ENCODE measurements at places on chromosomes 7 and 10.

DNA sequence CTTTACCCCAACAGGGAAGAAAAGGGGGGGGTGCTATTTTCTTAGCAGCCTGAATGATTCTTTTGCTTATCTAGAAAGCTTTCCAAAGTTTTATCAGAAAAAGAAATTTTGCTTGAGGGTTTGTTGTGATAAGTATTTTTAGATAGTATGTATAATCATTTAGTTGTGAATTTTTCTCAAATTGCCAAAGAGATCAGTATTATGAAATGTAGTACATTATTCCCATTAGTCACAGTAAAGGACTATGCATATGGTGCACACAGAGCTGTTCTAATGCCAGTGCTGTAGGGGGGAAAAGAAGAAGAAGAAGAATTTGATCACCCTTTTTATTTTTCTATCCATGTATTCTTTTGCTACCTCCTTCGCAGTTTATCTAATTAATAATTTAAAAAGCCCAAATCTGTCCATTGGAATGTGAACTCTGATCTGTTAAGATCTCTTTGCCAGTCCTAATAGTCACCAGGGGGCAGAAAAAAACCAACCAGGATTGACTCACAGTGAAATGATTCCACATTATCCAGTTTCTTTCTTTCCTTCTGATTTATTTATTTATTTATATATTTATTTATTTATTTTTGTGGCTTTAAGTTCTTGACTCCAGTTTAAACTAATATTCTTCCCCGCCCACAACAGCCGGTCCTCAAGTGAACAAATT lies 4.7 kb downstream of the RBM20 start:
- no peak for DNase-seq

DNA sequence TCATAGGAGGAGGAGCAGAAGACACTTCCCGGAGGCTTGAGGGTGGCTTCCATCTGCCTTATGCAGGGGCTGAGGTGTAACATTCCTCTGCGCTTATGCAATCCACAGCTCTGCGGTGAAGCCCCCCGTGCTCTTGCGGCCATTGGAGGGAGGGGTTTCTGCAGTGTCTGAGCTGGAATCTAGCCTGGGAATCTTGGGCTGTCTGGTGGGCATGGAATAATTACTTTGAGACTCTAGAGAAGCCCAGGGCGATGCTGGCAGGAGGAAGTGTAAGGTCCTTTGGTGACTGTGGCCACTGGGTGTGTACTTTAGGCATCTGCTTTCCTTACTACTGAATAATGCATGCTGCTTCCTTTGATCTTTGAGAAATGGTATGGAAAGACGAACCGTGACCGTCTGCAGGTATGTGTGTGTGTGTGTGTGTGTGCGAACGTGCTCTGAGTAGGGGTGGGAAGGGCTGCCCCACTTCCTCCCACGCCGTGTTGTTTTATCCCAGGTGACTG lies 181.0 kb downstream of the PRPF18 start:
- DNase-seq, result peak; percentile 69

GRCh38 chr10:113118882-113119281 lies 168.8 kb downstream of the TCF7L2 start:
- no peak for DNase-seq

- no peak for DNase-seq
Observed at GRCh38 chr7:92834507-92835260, 1.7 kb downstream of the CDK6 start.

DNA sequence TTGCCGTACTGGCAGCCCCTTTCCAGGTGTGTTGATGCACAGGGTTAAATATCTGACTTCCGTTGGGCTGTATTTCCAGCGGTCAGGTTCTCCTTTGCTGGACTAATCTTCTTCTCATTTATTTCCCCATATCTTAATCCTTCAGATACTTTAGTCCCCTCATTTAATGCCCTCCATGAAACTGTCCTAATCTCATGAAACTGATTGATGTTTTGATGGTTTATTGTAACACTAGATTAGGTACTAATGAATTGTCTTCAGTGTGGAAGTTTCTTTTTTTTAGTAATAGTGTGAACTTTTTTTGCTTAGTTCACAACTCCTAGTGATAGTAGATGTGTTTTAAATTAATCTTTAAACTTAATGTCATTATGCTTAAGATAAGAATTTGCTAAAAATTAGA lies 6.3 kb downstream of the CUL1 start:
- no peak for DNase-seq

- no peak for DNase-seq
Observed at GRCh38 chr10:25441270-25441669, 266.5 kb downstream of the GPR158 start.

GRCh38 chr7:93910076-93910994 lies 4.0 kb downstream of the GNGT1 start:
- DNase-seq, result peak; percentile 76

DNA sequence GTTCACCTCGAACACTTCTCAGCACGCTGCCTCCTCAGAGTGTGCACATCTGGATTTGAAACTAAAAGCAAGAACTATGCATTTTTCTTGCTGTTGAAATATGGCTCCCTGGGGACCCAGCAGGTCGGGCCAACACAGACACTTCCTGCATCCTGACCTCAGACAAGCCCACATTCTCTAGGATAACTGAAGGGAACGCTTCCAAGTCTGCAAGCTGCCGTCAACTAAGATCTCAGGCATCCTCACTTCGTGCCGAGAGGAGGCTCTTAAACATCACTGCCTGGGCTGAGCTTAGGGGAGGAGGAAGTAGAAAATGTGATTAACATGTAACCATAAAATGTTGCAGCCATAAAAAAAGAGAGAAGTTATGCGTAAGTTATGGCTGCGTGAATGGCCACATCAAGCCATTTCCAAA lies 65.5 kb downstream of the PYROXD2 start:
- peak; percentile 100 for DNase-seq

- DNase-seq, result no peak
Observed at GRCh38 chr7:149199234-149199995, 4.1 kb downstream of the ZNF282 start.

- peak; percentile 10 for DNase-seq
Observed at GRCh38 chr10:62861507-62861906, 45.3 kb upstream of the EGR2 start.

GRCh38 chr10:121648059-121648458 lies 49.8 kb upstream of the FGFR2 start:
- DNase-seq, result no peak

DNA sequence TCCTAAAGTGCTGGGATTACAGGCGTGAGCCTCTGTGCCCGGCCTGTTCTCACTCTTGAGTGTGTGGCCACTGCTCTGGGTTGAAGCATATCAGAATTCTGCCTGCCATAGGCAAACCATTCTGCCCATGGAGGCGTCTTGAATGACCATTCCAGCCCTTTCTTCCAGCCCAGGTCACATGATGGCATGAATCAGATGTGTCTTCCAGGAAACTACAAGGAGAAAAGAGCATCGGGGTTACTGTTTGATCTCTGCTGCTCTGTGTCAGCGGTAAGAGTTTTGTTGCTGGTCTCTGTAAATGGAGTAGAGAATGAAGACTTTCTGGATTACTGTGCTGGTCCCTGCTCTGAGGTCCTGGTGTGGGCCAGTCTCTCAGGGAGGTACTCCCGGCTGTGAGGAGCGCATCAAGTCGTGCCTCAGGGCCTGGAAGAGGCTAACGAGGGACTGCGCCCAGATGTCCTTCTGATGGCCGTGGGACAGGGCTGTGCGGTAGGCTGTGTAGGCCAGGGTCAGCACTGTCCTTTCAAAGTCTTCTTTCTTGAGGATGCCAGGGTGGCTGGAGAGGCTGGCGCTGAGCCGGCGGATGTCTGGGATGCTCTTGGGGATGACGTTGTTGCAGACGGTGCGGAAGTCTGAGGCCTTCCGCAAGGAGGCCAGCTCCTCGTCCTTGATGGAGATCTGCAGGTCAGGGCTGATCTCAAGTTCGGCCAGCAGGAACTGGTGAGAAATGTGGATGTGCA lies 5.8 kb upstream of the SLC13A4 start:
- no peak for DNase-seq

GRCh38 chr7:25388681-25389080 lies 160.4 kb upstream of the NPVF start:
- DNase-seq, result no peak

DNA sequence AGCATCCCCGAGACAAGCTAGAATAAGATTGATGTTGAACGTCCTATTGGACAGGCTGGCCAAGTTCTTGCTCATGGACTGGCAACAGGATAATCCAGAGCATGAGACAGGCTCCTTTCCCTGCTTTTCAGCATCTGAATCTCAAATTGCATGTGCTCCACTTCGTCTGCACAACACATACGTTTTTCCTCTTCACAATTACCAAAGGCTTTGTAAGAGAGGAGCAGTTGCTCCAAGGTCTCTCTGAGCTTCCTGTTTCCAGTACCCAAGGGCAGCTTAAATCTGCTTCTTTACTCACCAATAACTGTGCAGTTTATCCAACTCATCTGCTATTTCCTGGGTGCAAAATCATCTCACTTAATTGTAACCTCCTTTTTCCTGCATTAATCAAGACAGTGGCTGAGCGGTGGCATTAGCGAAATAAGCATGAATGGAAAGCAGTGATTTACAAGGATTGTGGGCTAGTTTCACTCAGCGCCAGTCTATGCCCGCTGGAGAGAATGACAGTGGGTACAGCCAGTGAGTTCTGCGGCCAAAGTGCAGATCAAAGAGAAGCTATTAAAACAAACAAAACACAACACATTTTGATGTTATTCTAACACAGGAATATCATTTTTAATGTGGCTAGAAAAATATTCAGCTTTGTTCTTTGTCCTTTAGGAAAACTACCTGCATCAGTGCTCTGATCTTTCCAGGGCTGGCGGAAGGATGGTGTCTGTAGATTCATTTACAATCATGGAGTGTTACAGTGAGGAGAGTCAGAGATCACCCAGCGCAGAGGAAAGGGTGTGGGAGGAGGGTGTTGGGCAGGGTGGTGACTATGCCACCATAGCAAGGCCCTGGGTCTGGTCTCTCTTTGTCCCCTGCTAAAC lies 79.8 kb downstream of the CHN2 start:
- DNase-seq, result peak; percentile 80

DNA sequence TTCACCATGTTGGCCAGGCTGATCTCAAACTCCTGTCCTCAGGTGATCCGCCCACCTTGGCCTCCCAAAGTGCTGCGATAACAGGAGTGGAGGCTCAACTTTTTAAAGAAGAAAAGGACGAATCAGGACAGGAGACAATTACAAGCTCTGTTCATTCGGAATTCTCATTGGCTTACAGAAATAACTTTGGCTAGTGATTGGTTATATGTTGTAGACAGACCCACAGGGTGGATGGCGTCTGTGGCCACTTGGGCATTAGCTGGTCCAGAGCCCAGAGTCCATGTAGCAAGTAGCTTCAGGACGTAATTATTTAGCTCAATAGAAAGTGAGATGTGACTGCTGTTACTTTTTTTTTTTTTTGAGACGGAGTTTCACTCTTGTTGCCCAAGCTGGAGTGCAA lies 160.5 kb upstream of the TNRC18 start:
- DNase-seq, result no peak

GRCh38 chr10:114057855-114058254 lies 14.2 kb downstream of the ADRB1 start:
- DNase-seq, result no peak

DNA sequence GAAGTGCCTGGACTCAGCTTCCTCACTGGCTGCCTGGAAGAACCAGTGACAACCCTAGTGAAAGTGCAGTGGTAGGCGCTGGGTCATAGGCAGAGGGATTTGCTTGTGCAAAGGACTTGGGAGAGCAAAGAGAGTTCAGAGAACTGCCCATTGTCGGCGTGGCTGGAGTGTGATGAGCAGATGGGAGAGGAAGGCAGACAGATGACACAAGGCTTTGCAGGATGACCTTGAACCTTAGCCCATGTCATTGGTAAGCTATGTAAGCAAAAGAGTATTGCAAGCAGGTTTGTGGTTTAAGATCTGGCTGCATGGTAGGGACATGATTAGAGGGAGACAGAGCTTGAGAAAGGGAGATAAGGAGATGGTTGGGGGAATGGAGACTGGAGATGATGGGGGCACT lies 35.3 kb upstream of the NOBOX start:
- DNase-seq, result no peak

GRCh38 chr10:90319188-90319914 lies 538.5 kb downstream of the HTR7 start:
- peak; percentile 87 for DNase-seq

GRCh38 chr10:127815147-127815546 lies 77.6 kb downstream of the CLRN3 start:
- no peak for DNase-seq

GRCh38 chr7:2519119-2519930 lies at the start of gene LFNG:
Gene LFNG (plus strand): TSS chr7:2519774. CDS start chr7:2519862, 88 bp downstream.
- DNase-seq, result peak; percentile 93

DNA sequence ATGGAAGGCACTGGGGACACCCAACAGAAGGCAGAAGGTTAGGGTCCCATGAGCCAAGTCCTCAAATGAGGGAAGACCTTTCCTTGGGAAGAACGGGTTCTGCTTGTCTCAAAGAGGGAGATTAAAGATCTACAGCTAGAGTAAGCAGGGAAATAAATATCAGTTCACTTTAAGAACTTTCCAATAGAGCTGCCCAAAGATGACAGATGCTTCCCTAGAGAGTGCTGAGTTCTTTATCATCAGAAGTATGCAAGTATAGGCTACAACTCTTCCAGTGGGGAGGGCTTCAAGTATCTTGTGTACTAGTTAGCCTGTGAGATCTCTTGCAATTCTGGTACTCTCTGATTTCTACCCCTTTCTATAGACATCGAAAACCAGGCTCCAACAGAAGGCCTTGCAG lies 39.4 kb downstream of the EMX2 start:
- no peak for DNase-seq

GRCh38 chr7:24740871-24741270 lies 16.4 kb downstream of the GSDME start:
- DNase-seq, result no peak

DNA sequence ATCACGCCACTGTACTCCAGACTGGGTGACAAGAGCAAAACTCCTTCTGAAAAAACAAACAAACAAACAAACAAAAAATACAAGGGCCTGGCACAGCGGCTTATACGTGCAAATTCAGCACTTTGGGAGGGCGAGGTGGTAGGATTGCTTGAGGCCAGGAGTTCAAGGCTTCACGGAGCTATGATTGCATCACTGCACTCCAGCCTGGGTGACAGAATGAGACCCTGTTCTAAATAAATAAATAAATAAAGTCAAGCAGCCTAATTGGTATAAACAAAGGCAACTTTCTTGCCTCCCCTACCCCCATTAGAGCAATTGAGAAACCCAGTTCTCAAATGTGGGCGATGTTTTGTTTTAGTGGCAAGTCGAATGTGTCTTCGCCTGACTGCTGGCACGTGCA lies 26.3 kb upstream of the KPNA7 start:
- DNase-seq, result no peak

DNA sequence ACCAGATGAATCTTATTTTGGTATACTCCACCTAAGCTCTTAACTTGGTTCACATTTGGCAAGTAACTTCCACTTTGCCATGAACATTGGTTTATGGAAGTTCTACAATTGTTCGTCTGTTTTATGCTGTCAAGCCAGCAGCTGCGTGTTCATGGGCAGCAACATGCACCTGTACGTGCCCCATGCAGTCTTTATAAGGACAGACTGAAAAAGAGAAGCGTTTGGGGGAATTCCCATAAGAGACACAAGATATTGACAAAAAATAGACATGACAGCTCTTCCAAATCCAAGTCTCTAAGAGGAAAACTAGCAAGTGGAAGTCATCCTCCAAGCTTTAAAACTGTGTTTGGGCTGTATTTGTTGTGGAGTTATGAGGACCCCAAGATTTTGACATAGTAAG lies 151.6 kb downstream of the SLC16A9 start:
- no peak for DNase-seq
